Breast epithelium (tissue), 4 donors: ENCODE measurements at places on chromosomes 4 and X. TPM values are rescaled to one million over a fixed set of nuclear protein-coding genes. Genes with fewer than 3 reads are reported as not detected.

DNA sequence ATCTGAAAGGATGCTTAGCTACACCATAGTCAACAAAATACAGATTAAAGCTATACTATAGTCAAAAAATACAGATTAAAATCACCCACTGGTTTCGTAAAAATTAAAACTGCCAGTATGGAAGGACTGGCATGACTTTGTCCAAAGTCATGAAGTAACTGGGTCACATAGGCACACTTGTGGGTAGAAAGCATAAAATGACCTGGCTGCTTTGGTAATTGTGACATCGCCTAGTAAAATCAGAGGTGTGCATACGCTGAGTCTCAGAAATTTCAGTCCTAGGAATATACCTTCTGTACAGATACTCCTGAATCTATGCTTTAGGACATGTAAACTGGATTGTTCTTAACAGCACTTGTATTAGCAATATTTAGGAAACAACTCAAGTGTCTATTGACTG, 28.1 kb downstream of the CLNK start:
- DNase-seq: no peak

GRCh38 chr4:189445613-189446012, 495.1 kb upstream of the FRG1 start:
- DNase-seq: no peak

DNA sequence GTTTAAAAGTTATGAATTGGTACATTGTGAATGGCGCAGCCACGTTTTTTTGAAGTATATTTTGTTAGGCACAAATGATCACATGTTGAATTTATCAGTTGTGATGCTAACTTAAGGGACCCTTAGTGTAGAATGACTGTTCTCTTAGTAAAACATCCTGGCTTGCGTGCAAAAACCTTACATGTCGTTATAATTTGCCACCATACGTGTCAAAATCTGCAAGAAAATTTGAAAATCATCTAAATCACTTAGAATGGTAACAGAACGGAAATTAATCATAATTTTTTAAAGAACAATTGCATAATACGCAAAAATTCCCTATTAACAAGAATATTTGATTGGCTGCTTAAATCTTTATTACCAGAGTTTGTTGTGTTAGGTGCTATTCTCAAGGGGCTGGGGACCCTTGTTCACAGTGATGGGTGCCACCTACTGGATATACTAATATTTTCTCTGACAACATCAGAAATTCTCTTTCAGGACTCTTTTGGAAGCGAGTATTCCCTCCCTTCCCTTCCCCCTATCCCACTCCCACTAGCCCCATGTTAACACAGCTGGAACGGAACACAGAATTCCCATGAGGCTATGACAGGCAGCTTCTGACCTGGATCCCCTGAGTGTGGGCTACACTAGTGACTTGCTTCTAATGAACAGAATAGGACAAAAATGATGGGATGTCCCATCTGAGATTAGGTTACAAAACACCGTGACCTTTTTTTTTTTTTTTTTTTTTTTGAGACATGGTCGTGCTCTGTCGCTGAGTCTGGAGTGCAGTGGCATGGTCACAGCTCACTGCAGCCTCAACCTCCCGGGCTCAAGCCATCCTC, 71.8 kb downstream of the SUPT20HL2 start:
- no peak for DNase-seq

- DNase-seq: no peak
These were observed 597.7 kb downstream of the PCDH18 start for GRCh38 chr4:136934601-136935000.

The IGBP1 gene
- 86.9 TPM for total RNA-seq
